ENCODE measurements at places on chromosomes 12 and 14.

GRCh38 chr12:109521831-109522230 lies 44.4 kb downstream of the UBE3B start:
- DNase-seq, result peak; percentile 36

DNA sequence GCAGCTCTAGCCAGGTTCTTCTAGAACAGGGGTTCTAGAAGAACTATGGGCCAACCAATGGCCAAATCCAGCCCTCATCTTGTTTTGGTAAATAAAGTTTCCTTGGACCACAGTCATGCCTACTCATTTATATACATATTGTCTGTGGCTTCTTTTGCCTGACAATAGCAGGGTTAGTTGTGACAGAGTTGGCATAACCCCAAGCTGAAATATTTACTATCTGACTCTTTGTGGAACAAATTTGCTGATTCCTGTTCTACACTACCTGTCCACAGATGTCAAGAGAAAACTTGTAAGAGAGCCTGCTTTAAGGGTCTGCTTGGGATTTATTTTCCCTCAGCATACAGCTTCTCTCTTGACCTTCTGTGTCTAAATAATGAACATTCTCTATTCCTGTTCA lies 289.0 kb downstream of the KSR2 start:
- no peak for DNase-seq

- no peak for DNase-seq
Observed at GRCh38 chr12:120316798-120317223, 10.8 kb downstream of the PLA2G1B start.

DNA sequence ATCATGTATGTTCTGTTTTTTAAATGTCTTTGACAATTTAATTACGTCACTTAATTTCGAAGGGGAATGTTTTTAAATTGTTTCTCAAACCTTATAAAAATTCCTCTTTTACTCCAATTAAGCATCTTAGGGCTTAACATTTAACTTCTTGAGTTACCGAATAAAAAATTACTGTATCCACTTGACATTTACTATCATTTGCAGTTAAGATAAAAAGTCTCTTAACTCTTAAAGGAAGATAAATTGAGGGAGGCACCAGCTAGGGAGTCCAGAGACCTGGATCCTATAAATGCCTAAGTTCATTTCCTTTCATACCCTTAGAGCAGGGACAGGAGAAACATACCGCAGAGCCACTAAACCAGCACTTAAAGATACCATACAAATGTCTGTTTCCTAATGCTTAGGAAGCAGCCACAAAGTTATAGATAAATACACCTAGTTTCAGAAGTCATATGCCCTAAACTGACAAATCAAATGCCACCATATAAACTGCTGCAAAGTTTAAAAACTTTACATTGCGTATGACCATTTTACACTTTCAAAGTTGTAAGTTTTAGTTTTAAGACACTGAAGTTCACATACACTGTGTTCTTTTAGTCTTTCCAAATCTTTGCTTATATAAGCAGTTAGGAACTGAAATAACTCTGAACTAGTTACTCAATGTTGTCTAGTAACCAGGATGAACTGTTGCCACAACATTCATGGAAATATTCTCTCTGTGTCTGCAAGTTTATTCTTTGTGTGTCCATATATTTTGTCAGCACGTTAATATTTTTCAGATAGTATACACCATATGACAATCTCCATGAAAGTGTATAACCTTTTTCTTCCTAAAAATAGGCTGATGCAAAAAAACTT lies 71.2 kb downstream of the GALNT4 start:
- DNase-seq, result no peak

- no peak for DNase-seq
Observed at GRCh38 chr14:50605766-50606165, 45.8 kb downstream of the ATL1 start.

GRCh38 chr12:26678697-26679660 lies 154.0 kb downstream of the ITPR2 start:
- DNase-seq, result peak; percentile 6

DNA sequence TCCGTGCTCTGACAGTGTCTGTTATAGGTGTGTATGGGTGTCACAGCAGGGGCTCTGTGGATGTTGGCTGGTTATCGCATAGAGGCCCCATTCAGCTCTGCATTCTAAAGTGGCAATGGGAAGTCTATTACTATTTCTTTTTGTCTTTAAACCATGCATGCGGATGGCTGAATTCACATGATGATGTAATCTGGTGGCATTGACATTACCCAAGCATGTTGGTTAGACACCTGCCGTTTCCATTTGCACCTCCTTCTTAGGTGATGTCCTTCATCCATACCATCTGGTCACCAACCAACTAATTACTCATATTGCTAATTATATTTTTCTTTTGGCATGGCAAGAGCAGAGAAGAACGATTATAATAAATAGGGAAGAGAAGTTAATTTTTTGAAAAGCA lies 270.8 kb upstream of the RGS6 start:
- no peak for DNase-seq

DNA sequence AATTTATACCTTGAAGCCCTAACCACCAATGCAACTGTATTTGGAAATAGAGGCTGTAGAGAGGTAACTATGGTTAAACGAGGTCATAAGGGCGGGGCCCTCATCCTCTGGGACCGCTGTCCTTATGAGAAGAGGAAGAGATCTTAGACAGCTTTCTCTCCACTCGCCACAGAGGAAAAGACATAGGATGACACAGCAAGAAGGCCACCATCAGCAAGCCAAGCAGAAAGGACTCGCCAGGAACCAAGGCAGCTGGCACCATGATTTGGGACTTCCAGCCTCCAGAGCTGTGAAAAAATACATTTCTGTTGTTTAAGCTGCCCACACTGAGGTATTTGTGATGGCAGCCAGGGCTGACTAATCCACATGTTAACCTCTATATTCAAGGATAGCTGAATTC lies 30.4 kb upstream of the BCAT1 start:
- no peak for DNase-seq

GRCh38 chr14:31510222-31510621 lies 22.4 kb upstream of the GPR33 start:
- peak; percentile 32 for DNase-seq

DNA sequence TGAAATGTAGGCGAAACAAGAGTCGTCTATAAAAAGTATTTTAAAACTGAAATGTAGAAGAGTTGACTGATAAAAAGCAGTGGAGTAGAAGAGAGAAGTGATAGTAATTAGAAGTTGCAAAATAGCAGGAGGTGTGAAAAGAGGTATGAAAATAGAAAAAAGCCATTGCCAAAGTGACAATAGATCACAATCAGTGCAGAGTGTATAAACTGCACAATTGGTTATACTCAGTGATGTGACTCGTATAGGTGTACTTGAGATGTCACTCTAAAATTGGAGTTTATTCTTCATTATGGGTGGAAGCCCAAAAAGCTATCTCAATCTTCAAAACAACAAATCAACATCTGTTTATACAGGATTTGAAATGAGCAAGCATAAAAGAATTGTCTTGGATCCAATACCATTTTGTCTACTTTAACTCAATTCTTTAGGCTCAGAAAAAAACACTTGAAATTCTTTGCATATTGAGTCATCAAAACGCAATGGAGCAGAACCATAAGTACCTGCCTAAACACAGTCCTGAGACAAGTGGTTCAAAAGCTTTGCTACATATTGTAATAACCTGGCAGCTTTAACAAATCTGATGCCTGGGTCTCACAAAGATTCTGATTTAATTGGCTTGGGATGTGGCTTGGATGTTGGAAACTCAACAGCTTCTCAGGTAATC lies 8.8 kb downstream of the IKBIP start:
- no peak for DNase-seq

GRCh38 chr14:103606963-103607668 lies 21.9 kb upstream of the KLC1 start:
- peak; percentile 86 for DNase-seq

- DNase-seq, result peak; percentile 79
Observed at GRCh38 chr12:48977290-48978281, 536 bp upstream of the WNT1 start.

- DNase-seq, result no peak
Observed at GRCh38 chr12:120119271-120119973, 2.9 kb upstream of the RAB35 start.

GRCh38 chr12:69732088-69732487 lies 6.6 kb upstream of the RAB3IP start:
- DNase-seq, result no peak

- no peak for DNase-seq
Observed at GRCh38 chr14:104322531-104323366, 184.4 kb downstream of the KIF26A start.

- DNase-seq, result no peak
Observed at GRCh38 chr12:116480210-116480810, 78.9 kb upstream of the MAP1LC3B2 start.

- DNase-seq, result no peak
Observed at GRCh38 chr12:10130042-10130441, at the start of gene CLEC7A. Gene CLEC7A (minus strand): TSS chr12:10130199. CDS start chr12:10130082, 117 bp downstream.

GRCh38 chr14:94685166-94685581 lies 73.0 kb downstream of the SERPINA3 start:
- DNase-seq, result peak; percentile 7

DNA sequence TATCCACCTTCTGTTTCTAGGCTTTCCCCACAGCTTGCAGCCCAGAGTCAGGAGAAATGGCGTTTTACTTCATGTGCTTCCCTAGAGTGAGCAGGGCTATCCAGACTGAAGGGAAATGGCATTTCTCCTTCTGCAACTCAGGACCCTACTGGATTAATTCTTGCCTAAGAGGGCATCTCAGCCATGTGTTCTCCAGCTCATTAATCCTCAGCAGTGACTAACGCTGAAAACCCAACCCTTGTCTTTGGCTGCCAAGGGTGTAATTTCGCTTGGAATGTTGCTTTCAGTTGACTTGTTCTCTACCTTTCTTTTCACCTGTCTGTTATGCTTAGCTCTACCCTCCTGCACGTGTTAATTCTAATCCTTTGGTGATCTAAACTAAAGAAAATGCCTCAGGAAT lies 21.0 kb upstream of the EMP1 start:
- peak; percentile 65 for DNase-seq

GRCh38 chr12:84463741-84464495 lies 448.7 kb downstream of the SLC6A15 start:
- no peak for DNase-seq

DNA sequence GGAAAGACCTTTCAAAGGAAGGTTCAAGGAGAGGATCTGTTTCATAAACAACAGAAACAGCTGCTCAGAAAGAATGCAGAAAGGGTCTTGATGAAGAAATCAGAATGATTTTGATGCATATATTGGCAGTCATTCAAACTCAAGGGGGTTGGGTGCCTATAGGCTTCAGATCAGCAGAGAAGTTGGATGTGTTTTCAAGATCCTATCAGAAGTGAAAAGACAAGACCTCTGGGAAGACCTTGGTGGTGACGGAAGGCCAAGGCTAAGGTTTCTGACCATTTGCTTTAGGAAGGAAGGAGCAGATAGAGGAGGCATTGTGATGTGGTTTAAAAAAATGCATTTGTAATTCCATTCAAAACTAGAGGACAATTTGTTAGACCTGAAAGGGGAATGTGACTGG lies 15.2 kb upstream of the PTPRB start:
- DNase-seq, result no peak

GRCh38 chr12:128808651-128809050 lies 15.1 kb downstream of the SLC15A4 start:
- no peak for DNase-seq

- peak; percentile 60 for DNase-seq
Observed at GRCh38 chr12:40515041-40515816, 177.0 kb upstream of the CNTN1 start.

GRCh38 chr12:109653890-109654289 lies 59.7 kb upstream of the FAM222A start:
- DNase-seq, result no peak

GRCh38 chr12:123250471-123251383 lies 17.5 kb downstream of the MTRFR start:
- peak; percentile 98 for DNase-seq

DNA sequence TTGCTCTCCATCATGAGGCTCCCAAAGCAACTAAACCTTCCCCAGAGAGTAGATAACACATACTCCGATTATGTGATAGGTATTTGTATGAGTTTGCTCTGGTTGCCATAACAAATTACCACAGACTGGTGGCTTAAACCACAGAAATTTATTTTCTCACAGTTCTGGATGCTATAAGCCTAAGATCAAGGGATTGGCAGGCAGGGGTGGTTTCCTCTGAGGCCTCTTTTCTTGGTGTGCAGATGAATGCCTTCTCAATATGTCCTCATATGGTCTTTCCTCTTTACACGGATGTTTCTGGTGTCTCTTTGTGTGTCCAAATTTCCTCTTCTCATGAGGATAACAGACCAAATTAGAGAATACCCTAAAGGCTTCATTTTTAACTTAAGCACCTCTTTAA lies 285.8 kb upstream of the GRIP1 start:
- DNase-seq, result no peak

- no peak for DNase-seq
Observed at GRCh38 chr14:100292301-100292775, 13.9 kb downstream of the SLC25A29 start.

DNA sequence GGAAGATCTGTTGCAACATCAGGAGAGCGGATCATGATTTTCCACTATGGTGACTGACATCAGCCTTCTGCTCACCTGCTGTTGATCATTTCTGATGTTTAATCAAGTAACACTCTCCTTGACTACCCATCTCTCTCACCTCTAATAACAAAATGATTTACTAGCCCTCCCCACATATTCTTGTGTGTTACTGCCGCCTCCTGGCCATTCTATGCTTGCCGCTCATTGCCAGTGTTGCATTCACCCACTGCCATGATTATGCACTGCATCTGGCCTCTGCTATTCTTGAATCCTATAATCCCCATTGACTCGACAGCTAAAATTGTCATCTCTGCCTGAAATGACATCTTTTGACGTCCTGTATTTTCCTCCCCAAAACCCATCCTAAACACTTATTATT lies 113.8 kb downstream of the RERGL start:
- peak; percentile 70 for DNase-seq

GRCh38 chr14:92565040-92565717 lies 51.6 kb downstream of the RIN3 start:
- no peak for DNase-seq

GRCh38 chr12:83932011-83932410 lies 980.6 kb downstream of the SLC6A15 start:
- DNase-seq, result no peak

DNA sequence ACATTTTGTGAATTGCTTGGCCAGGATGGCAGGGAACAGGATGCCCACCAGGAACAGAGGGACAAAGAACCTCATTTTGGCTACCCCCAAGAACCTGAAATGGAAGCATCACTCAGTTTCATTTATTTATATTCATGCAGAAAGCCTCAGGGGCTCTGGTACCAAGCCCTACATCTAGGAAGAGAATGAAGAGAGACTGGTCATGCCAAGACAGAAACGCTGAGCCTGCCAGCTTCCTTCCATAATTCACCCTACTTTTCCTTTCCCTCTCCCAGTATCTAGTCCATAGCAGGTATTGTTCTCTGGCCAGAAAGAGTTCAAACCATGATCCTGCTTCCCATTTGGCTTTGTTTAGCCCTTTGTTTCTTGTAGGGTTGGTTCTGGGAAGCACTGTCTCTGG lies at the start of gene LALBA:
Gene LALBA (minus strand): TSS at position 101 of the 400 bp plus-strand sequence. CDS start 26 bp downstream, at position 75.
- DNase-seq, result no peak

DNA sequence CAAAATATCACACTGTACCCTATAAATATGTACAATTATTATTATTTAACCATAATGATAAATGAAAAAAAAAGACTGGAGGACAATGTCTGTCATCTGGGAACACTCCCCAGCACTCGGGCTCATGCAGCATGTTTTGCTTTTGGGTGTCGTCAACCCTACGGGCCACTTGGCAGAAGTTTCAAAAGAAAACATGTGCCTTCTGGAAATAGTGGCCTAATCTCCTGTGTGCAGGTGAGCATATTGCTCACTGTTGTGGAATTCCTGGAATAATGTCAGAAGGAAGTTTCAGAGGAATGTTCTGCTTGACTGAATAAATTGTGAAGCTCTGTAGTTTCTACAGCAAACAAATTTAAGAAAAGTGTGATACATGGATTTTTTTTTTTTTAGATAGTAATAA lies 298.3 kb downstream of the SSPN start:
- no peak for DNase-seq

GRCh38 chr14:65348137-65348536 lies 64.4 kb upstream of the FUT8 start:
- no peak for DNase-seq

All from NCI-H82 (cell line).